ENCODE measurements at places on chromosomes 3 and 15. TPM values are rescaled to one million over a fixed set of nuclear protein-coding genes. Genes with fewer than 3 reads are reported as not detected.

Gene FOXB1
- total RNA-seq = not detected

Gene PROK2
- not detected for total RNA-seq

Gene RGMA
- 6.6 TPM for total RNA-seq

Gene DNAH12
- not detected for total RNA-seq

Gene CDHR4
- total RNA-seq = not detected

Measured in airway epithelial cell (primary cell).